ENCODE measurements at places on chromosomes 2 and 18.

DNA sequence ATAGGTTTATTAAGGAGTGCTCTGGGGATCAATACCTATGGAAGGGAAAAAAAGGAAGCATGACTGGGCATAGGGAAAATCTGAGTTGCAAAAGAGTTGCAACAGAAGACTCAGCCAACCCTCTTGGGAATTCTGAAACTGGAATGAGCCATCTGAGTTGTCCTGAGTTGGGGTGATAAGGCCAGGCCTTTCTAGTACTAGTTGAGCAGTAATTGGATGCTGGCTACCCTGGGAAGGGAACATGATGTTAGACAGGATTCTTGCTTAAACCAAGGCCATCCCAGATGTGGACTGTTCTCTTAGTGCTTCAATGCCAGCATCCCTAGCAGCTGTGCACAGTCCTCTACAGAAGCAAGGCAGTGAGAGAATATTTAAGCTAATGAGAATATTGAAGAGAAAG, 348.8 kb upstream of the GULP1 start:
- DNase-seq = no peak

GRCh38 chr2:24046930-24047702, at the start of gene WDCP:
Gene WDCP, minus strand, starts transcription at chr2:24047391. Its CDS starts 7,897 bp downstream, at chr2:24039494.
- peak; percentile 98 for DNase-seq

GRCh38 chr2:55052129-55053061, 2.1 kb upstream of the RTN4 start:
- no peak for DNase-seq

- DNase-seq = no peak
Observed at GRCh38 chr2:21083482-21083881, 39.6 kb upstream of the APOB start.

DNA sequence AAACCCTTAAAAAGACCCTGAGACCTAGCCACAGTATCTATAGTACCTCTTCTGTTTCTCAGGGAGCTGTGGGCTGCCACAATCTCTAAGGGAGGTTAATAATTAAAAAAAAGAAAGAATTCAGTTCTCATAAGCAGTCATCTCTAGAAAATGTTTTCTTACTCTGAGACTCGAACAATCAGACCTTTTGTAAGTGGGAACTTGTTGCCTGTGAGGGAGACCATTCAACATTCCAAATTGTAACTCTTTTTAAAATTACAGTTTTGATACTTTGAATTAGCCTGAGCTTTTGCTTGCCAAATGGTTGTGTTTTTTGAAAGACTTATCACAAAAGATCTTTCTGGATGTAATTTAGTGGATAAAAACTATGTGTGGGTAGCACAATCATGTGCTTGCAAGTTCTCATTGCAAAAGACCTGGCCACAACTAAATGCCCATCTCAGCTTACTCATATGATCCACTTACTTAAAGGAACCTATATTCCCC, 33.3 kb downstream of the IL1R2 start:
- no peak for DNase-seq

DNA sequence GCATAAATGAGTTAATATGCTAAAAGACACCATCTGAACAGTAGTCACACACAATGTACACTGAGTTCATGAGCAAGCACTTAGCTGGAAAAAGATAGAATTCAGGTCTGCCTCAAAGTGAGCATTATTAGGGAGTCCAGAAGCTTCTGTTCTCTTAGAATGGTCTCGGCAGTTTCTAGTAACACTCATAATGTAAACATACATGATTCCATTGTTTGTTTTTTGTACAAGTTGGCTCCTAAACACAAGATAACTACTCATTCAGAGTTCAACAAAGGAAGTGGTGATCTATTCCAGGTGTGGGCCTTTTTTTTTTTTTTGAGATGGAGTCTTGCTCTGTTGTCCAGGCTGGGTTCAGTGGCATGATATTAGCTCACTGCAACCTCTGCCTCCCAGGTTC, 66.2 kb downstream of the ESCO1 start:
- no peak for DNase-seq

- DNase-seq = no peak
Observed at GRCh38 chr2:45974056-45974455, 322.6 kb downstream of the PRKCE start.

- DNase-seq = no peak
Observed at GRCh38 chr2:43230951-43231827, 4.8 kb upstream of the ZFP36L2 start.

DNA sequence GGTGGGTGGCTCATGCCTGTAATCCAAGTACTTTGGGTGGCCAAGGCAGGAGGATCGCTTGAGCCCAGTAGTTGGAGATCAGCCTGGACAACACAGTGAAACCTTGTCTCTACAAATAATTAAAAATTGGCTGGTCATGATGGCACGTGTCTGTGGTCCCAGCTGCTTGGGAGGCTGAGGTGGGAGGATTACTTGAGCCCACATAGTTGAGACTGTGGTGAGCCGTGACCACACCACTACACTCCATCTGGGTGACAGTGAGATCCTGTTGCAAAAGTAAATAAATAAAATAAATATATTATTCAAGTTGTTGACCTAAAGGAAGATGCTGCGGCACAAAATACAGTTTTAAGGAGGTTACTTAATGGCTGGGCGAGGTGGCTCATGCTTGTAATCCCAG, 72.7 kb downstream of the LAMA3 start:
- no peak for DNase-seq

- DNase-seq = no peak
Observed at GRCh38 chr2:45698554-45698953, 47.1 kb downstream of the PRKCE start.

DNA sequence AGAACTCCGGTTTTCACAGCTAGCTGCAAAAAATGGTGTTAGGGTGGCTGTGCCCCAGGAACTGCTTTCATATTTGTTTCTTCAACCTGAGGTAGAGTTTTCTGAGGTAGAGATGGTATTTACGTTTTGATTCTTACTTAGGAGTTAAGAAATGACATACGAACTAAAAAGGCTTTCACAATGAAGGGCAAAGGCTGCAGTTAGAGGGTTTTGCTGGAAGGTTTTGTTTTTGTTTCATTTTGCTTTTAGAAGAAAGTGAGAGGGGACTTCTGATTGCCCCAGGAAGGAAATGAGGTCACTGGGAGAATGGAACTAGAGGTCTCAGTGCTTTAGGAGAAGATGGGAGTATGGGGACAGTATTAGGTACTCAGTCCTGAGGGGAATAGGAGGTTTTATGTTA, 15.5 kb downstream of the CDCA7 start:
- DNase-seq = no peak

GRCh38 chr18:7325126-7325430, 94.2 kb downstream of the LRRC30 start:
- DNase-seq = no peak

GRCh38 chr2:198161151-198161550, 356.8 kb downstream of the PLCL1 start:
- no peak for DNase-seq

DNA sequence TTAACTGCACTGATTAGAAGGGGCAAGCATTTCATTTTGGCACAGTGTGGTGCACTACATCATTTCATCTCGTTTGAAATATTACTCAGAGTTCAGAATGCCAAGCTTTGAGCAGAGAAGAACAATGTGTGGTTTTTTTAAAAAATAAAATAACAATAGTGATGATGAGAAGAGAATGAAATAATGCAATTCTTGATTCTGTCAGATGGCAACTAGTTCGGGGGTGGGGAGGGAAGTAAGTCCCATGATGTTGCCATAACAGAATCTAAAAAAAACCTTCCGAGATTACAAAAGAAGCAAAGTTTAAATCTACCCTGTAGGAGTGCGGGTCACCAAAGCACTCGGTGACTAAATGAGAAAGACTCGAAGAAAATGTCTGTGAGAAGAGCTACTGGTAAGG, 490.4 kb downstream of the NR4A2 start:
- no peak for DNase-seq

DNA sequence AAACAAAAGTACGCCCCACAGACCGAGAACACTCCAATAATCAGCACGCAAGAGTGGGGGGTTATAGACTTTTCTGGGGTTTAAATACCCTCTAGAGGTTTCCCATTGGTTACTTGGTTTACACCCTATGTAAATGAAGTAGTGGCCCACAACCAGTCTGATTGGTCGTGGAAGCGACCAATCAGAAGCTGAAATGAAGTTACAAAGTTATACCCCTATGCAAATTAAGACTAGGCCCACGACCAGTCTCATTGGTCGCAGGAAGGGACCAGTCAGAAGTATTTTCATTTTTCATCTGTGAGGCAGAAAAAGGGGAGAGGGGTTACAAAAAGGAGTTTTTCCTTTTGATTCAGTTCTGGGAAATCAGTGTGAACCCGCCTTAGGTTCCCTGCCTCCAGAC, 55.3 kb upstream of the YWHAQ start:
- DNase-seq = no peak

GRCh38 chr18:8121942-8122480, 487.2 kb upstream of the RAB12 start:
- DNase-seq = no peak

DNA sequence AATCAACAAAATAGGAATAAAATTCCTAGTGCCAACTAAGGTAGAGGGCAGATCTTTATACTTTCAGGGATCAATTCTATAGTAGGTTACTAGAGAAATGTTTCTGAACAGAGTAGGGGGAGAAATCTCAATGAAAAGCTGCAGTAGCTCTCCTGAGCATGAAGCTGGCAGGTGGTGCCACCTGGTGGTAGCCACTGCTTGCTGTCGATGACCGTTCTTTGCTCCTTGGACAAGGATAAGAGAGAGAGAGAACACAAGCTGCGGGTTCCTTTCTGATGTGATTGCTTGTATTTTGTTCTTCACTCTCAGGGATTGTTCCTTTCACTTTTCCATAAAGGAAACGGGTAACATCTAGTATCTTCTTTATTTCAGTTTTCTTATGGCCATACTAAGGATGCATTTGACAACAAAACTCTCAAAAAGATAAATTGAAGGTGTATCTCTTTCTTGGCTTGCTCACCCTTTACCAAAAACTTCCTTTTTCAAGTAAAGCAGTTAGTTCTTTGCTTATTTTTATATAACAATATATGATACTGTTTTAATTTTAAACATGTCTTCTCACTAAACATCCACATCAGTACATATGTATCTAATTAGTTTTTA, 18.6 kb upstream of the MRPL19 start:
- DNase-seq = peak; percentile 82

DNA sequence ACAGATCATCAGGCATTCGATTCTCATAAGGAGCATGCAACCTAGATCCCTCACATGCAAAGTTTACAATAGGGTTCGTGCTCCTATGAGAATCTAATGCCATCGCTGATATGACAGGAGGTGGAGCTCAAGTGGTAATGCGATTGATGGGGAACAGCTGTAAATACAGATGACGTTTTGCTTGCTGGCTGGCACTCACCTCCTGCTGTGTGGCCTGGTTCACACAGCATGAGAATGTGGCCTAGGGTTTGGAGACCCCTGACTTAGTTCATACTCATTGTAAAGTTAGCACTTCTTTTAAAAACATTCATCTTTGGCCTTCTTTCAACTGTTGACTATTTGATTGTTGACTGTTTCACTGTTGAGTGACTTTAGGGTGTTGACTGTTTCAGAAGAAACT, 8.7 kb upstream of the CHMP1B start:
- no peak for DNase-seq

DNA sequence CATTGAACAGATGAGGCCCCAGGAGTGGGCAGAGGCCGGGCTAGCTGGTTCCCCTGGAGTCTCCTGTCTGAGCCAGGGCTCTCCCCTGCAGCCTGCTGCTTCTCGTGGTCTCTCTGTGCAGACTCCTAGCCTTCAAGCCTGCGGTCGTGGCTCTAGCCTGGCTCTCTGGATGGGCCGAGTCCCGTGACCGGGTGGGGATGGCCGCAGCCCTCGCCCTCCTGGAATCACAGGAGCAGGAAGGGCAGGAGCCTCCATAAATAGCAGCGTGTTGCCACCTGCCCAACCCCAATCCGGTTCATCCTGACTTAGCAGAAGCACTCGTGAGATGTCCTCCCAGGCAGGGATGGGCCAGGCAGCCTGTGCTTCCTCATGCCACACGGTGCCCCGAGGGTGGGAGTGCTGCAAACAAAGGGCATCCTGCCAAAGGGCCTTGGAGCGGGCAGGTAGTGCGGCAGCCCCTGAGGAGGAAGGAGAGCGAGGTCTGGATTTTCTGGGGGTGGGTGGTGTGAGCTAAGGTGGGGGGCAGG, 43.9 kb downstream of the FOSL2 start:
- DNase-seq = no peak

DNA sequence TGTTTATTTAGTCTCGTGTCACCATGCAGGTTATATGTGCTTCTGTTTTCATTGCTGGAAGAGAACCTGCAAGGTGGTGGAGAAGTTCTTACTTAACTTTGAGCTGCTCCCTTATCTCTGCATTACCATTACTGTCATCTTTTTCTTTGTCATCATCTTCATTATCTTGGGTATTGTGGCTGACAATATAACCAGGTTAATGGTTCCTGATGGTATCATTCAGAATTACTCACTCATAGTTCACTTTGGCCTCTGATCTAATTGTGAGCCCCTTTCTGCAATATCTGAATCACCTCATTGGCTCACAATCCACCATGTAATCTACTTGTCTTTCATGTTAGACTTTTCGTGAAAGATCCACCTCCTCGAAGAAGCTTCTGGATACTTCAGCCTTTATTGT, 5.0 kb downstream of the CD28 start:
- DNase-seq = no peak

DNA sequence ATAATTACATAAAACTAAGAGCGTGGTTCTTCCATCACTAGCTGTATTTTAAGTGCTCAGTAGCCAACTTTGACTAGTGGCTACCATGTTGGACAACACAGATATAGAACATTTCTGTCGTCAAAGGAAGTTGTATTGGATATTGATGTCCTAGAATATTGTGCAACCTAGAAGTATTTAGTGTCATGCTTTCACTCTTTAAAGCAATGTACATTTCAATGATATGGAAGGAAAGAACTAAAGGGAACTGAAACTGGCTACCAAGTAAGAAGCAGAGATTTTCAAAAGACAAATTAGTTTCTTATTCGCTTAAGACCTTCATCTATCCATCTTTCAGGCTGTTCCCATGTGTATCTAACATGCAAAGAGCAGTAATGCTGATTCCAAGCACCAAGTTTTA, 85.4 kb upstream of the EML6 start:
- DNase-seq = no peak

- DNase-seq = no peak
Observed at GRCh38 chr2:61733563-61733962, 120.3 kb downstream of the FAM161A start.

GRCh38 chr2:150383587-150383986, 103.9 kb downstream of the RND3 start:
- DNase-seq = no peak

GRCh38 chr18:9947248-9947647, 33.4 kb downstream of the VAPA start:
- no peak for DNase-seq

DNA sequence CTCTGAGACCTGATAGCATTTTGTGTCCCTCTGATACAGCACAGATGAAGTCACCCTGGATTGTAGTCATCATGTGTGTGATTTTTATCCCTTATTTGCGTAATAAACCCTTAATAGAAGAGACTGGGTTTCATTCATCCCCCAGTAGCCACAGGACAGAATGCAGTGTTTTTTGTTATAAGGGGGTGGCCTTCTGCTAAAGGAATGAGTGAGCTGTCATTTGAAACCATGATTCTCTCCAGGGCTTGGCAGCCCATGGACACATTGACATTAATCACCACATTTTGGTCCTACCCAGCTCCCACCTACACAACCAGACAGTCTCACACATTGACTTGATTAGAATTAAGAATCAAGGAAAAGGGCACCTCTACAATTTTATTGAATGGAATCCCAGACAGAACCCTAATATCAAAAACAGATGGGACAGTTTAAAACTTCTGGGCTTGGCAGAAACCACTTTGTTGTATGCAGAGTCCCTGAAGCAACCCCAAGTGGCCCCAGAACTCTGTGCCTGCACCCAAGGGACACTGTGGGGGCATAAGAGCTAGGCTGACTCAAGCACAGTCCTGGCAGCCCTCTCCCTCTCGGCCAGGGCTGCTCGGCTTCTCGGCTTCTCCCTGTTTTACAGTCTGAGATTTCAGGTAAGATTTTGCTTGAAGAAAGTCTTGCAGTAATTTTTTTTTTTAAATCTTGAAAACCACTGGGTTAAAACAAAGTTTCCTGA, 254.0 kb upstream of the SLC14A2 start:
- DNase-seq = peak; percentile 33

Data from femur (tissue), 1 donor.